ENCODE measurements at places on chromosomes 5 and 9. TPM values are rescaled to one million over a fixed set of nuclear protein-coding genes. Genes with fewer than 3 reads are reported as not detected.

DNA sequence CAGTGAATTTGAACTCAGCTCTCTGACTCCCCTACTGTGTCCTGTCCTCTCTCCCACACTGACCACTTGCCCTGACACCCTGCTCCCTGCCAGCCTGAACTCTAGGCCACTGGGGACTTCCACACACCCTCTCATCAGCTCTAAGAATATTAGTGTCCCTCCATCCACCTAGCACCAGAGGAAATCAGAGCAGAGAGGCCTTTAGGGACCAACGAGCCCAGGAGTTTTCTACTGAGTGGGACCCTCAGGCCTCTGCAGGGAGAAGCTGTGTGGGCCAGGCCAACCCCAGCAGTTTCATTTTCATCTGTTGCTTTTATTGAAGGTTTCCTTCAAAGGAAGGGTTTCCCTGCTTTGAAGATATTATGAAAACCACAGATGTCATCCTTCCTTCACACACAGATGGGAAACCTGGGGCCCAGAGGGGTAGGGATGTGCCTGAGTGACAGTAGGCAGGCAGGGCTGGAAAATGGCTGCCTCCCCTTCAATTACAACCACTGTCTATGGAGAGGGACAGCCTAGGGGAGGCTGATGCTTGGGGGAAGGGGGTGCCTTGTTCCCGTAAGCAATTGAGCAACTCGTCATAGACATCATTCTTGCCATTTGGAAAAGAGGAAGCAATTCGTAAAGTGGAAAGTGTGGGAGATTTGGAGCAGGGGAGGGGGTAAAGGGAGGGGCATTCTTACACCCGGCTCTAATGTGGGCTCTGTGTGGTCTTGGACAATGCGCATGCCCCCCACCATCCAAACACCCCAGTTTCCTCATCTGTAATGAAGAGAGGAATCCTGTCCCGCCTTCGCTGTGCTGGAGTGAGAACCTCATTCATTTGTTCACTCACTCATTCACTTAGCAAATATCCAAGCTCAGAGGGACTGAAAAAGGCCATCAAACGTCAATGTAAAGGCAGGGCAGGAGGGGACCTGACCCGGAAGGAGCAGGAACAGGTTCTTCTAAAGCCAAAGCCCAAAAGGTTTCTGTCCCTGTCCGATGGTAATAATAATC, 3.9 kb downstream of the GLIPR2 start:
- DNase-seq: no peak

DNA sequence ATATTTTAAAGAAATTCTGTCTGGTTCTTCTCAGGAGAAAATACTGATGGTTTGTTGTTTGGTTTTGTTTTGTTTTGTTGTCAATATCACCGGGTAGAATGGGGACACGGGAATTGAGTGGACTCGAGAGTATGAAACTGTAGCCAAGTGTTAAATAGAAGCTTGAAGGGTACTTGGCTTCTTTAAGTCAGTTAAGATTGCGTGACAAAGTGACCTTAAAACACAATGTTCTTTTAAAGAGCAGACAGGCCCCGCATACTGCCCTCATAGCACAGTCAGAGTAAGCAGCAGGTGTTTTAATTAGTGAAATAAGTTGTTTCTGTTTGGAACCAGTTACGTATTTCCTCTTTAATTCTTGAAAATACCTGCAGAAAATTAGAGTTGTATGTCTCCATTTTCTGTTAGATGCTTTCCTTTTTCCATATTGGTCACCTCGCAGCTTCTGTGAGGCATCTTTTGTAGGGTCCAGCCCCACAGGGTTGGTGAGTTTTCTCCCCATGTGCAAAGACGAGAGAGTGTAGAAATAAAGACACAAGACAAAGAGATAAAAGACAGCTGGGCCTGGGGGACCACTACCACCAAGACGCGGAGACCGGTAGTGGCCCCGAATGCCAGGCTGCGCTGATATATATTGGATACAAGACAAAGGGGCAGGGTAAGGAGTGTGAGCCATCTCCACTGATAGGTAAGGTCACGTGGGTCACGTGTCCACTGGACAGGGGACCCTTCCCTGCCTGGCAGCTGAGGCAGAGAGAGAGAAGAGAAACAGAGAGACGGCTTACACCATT, 9.6 kb downstream of the TRIP13 start:
- no peak for DNase-seq

MARVELD2 gene
- 0.51 TPM for polyA plus RNA-seq

RPL35 gene
- 1,650 TPM for polyA plus RNA-seq

Measured in IMR-90 (cell line).